ENCODE measurements at places on chromosomes 13 and 19. TPM values are rescaled to one million over a fixed set of nuclear protein-coding genes. Genes with fewer than 3 reads are reported as not detected.
A peak's percentile ranks its signal among the peaks of the same experiment; 100 is the strongest.

DNA sequence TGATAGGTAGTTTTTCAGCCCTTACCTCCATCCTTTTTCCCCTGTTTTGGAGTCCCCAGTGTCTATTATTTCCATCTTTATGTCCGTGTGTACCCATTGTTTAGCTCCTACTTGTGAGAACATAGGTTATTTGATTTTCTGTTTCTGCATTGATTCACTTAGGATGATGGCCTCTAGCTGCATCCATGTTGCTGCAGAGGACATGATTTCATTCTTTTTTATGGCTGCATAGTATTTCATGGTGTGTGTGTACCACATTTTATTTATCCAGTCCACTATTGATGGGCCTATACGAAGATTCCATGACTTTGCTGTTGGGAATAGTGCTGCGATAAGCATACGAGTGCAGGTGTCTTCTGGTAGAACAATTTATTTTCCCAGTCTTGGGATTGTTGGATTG lies 15.0 kb upstream of the ZNF527 start:
- DNase-seq = no peak

Gene MBD3L2
- not detected for total RNA-seq

Gene TNFSF13B
- 0.17 TPM for total RNA-seq

DNA sequence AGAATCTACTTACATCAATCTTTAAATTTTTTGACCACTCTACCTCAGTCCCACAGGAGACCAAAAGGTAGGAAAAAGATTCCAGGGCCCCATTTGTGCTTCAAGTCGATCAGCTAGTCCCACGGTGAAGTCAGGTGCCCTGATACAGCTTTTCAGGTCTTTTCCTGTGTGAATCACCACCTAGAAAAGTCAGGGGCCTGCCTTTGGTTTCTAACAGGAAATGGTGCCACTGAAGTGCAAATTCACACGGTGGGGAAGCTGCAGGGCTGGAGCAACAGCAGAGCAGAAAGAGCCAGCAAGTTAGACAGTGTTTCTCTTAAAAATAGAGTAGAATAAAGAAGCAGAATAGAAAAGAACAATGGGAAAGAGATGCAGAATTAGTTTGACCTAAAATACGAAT lies 107.5 kb downstream of the KLF12 start:
- DNase-seq = no peak

Gene PRODH2
- total RNA-seq = not detected

GRCh38 chr13:40613192-40613818 lies 53.1 kb downstream of the FOXO1 start:
- no peak for DNase-seq

Gene SMARCA4
- total RNA-seq = 107 TPM

- no peak for DNase-seq
Measured at GRCh38 chr13:98254513-98254912, 77.4 kb upstream of the RNF113B start.

GRCh38 chr13:42071672-42072419 lies 23.4 kb downstream of the DGKH start:
- DNase-seq = no peak

GRCh38 chr13:28056970-28057712 lies 43.2 kb downstream of the FLT3 start:
- no peak for DNase-seq

Gene LIPE
- total RNA-seq = 23.9 TPM

DNA sequence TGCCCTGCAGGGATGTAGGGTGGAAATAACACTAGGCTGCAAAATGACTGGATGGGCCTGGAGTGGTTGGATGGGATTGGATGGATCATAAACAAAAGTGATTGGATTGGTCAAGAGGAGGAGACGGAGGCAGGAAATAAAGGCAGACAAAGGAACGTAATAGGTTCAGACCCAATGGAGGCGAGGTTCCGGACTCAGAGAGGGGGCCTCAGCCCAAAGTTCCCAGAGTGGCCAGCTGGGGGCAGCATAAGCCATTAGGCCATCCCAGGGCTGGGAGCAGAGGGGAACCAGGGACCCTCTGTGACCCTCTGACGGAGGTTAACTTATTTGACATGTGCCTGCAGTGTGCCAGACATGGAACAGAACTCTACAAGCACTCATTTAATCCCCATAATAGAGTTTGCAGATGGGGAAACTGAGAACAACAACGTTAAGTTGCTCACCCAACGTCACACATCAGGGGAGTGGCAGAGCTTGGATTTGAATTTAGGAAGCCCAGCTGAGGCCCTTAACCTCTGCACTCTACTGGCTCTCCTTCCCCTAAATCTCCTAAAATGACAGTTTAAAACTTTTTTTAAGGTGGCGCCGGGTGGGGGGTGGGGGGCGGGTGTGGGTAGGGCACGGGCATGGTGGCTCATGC lies 15.3 kb upstream of the MAP1S start:
- no peak for DNase-seq

DNA sequence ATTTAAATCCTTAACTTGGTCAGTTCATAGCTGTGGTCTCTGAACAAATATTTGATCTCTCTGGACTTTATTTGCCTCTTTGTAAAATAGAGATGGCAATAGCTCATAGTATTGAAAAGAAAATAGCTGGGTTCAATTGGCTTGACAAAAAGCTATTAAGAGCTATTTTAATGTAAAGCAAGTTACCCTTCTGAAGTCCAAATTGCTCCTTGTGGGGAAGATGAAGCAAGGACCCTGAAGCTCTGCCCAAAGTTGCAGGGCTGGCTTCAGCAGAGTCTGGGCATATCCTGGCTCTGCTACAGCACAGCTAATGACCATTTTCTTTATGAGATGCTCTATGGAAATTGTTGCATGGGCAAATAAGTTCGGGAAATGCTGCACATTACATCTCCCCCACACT lies 484.5 kb downstream of the TDRD3 start:
- DNase-seq = no peak

- DNase-seq = no peak
Measured at GRCh38 chr13:60260440-60260839, 96.7 kb upstream of the DIAPH3 start.

- no peak for DNase-seq
Measured at GRCh38 chr13:26531742-26532141, 25.7 kb upstream of the WASF3 start.

DNA sequence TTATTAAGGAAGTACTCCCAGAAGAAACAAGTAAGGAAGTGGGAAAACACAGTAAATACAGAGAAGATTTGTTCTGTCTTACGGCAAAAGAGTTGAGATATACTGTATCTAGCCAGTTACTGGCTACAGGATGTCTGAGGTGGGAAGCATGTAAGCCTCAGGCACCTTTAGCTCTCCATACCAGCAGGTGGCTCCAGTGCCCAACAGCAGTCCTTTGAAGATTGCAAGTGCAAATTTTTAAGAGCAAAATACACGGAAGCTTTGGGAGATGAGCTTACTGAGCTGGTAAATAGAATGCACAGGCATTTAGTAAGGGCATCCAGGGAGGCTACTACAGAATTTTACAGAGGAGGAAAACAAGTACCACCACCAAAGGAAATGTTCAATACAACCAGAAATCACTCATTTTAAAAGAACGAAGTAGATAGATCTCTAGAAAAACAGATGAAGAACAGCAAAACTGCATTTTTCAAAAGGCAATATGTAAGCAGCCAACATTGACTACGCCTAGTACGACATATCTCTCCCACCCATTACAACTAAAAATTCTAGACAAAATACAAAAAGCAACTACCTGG lies 57.9 kb upstream of the VSTM2B start:
- DNase-seq = peak; percentile 2

DNA sequence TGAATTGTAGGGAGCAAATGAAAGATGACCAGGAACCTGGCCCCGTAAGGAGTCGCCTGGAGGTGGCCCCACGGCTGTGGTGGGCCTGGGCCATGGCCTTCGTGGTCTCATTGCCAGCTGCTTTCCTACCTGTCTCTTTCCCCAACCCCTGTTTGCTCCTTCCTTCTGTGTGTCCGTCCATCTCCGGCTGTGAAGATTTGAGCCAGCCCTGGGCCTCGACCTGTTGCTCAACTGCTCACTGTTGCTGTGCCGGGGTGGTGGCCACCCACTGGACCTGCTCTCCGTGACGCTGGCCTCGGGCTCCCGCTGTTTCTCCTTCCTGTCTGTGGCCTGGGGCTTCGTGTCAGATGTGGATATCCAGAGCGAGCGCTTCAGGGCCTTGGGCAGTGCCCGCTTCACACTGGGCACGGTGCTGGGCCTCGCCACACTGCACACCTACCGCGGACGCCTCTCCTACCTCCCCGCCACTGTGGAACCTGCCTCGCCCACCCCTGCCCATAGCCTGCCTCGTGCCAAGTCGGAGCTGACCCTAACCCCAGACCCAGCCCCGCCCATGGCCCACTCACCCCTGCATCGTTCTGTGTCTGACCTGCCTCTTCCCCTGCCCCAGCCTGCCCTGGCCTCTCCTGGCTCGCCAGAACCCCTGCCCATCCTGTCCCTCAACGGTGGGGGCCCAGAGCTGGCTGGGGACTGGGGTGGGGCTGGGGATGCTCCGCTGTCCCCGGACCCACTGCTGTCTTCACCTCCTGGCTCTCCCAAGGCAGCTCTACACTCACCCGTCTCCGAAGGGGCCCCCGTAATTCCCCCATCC lies 8.5 kb downstream of the DBP start:
- no peak for DNase-seq

DNA sequence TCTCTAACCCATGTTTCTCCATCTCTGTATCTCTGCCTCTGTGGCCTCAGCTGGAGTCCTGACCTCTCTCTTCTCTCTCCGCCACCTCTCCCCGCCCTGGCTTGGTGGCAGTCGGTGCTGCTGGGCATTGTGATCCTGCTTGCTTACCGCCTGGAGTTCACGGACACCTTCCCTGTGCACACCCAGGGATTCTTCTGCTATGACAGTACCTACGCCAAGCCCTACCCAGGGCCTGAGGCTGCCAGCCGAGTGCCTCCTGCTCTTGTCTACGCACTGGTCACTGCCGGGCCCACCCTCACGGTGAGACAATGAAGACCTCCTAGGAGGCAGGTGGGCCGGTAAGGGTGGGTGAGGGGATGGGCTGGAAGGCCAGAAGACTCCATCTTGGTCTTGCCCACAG lies 4.2 kb downstream of the PLPPR2 start:
- no peak for DNase-seq

DNA sequence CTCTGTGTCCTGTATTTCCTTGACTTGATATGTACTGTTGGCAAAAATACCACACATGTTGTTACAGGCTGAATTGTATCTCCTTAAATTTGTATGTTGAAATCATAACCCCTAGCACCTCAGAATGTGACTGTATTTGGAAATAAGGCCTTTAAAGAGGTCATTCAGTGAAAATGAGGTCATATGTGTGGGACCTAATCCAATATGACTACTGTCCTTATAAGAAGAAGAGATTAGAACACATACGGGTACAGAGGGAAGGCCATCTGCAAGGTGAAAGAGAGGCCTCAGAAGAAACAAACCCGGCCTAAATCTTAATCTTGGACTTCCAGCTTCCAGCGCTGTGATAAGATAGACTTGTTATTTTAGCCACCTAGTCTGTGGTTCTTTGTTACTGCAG lies 202.5 kb downstream of the NUFIP1 start:
- DNase-seq = peak; percentile 26

Gene ZNF584
- 15.5 TPM for total RNA-seq

DNA sequence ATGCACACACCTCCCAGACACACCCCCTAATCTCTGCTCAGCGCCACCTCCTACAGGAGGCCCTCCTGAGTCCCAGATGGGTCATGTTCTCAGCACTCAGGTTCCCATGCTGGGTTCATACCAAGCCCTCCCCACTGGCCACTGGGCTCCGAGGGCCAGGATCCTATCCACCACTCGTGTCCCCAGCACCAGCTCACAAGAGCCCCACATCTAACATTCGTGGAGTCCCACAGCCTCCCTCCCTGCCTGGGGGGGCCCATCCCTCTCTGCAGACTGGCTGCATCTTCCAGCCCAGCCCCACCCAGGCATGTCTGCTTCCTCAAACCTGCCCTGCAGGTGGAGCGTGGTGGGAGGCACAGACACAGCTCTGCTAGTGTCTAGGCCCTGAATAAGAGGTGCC lies 227.4 kb downstream of the TUBA3C start:
- no peak for DNase-seq

Gene ZNF763
- total RNA-seq = 0.61 TPM
